GM18507 (cell line): ENCODE measurements at places on chromosomes 5 and 9.

DNA sequence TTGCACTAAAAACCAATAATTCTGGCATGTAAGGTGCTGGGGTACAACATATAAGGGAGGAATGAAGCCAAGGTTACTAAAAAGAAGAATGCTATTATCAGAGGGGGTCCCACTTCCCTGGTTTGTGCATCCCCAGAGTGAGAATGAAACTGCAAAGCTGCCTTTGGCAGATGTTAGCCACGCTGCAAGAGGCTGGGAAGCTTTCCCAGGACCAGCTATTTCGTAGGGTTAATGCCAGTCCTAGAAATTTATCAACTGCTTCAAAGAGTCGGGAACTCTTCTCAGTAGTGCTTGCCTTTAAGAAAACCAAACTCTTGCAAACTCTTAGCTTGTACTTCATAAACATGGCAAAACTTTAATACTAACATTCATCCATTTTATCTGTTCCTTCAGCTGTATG is 87.5 kb upstream of the NR5A1 start:
- DNase-seq: no peak

- no peak for DNase-seq
These were observed 191.8 kb downstream of the PRR16 start for GRCh38 chr5:120655828-120656435.

DNA sequence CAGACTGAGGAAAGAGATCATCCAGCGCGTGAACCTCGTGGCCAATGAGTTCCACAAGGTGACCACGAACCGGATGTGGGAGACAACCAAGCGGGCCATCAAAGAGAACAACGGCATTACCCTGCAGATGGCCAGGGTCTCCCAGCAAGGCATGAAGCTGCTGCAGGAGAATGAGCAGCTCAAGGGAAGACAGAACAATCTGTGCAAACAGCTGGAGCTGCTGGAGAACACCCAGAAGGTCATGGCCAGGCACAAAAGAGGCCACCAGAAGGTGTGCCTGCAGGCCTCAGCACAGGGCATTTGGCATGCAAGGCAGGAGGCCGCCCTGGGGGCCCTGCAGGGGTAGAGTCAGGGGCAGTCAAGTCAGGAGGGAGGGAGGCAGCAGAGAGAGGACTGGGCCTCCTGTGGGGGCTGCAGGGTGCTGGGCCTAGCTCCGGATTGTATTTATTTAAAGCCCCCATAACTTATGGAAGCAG is 4.2 kb downstream of the PTRH1 start:
- DNase-seq: no peak

DNA sequence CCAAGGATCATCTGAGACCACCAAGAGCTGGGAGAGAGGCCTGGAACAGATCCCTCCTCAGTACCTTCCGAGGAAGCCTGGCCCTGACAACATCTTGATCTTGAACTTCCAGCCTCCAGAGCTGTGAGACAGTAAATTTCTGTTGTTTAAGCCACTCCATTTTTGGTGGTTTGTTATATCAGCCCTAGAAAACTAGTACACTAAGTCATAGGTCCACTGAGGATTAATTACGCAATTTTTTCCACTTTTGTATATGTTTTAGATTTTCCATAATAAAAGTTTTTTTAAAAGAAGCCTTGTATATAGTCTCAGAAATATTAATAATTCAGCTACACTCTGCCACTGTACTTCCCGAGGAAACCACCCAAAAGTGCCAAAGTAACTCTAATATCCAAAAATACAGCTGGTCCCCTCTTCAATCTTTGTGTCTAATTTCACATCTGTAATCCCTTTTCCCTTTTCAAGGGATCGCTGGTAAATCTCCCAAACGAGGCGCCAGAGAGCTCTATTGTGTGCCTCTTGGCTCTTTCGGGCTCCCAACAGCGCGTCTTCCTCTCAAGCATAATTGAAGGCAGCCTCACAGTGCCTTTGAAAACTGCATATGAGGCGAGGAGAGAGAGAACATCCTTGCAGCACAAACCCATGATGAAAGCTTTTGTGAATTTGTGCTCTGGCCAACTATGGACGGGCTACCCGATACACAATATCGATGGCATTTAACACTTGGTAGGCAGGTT is 32.7 kb downstream of the PRUNE2 start:
- DNase-seq: no peak

DNA sequence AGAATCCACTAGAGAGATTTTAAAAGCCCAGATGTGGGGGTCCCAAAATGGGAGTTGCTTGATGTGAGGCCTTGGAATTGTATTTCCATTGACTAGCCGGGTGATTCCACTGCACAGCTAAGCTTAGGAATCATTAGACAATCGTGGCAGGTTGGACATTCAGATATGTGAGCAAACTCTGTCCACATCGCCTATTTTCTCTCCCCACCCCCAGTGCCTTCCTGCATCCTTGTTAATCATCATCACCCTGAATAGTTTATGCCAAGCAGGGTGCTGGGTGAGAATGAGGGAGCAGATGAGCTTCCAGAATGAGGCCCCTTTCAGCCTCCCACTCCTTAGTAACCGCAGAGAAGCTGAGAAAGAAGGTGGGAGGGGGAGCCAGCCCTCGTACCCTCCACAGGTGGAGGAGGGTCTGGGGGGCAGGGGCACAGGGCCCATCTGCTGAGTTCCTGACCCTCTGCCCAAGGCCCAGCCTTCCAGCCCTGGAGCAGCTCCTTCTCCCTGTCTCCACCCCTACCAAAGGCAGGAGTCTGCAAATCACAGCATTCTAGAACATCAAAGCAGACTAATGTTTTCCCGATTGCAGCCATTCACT is 7.7 kb upstream of the TCOF1 start:
- no peak for DNase-seq

DNA sequence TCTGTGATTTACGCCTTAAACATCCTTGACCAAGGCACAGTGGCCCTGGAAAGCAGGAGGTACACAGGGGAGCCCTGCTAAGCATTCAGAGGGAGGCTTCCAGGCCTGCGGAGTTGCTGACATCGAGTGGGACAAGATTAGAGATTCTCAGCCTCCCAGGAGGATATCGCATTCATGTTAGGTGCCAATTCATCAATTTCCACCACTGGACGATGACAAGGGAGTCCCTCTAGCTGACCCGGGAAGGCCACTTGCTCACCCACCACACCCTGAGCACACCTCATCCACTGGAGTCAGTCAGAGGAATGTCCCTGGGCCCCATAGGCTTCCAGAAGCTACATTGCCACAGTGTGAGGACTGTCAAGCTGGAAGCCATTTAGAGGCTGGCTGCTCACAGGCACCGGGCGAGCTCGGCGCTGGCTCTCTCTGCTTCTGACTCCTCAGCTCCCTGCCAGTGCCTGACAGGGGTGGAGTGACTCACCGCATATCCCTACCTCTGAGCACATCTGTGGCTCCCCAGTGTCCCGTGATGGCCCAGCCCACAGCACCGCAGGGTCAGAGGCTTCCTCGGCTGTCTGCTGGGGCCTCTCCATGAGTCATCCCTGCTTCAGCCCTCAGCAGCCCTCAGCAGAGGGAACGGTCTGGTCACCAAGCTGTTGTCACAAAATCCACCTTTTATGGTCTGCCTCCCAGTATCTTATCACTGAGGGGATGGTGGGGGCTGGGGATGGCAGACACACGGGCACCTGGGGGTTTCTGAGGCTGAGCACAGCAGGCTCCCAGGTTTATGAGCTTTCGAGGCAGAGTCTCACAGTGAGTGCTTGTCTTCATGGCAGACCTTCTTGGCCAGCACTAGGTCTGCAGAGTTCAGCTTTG is 117.5 kb downstream of the ZNF608 start:
- DNase-seq: no peak

GRCh38 chr5:100517301-100517974 is 17.7 kb upstream of the FAM174A start:
- no peak for DNase-seq

DNA sequence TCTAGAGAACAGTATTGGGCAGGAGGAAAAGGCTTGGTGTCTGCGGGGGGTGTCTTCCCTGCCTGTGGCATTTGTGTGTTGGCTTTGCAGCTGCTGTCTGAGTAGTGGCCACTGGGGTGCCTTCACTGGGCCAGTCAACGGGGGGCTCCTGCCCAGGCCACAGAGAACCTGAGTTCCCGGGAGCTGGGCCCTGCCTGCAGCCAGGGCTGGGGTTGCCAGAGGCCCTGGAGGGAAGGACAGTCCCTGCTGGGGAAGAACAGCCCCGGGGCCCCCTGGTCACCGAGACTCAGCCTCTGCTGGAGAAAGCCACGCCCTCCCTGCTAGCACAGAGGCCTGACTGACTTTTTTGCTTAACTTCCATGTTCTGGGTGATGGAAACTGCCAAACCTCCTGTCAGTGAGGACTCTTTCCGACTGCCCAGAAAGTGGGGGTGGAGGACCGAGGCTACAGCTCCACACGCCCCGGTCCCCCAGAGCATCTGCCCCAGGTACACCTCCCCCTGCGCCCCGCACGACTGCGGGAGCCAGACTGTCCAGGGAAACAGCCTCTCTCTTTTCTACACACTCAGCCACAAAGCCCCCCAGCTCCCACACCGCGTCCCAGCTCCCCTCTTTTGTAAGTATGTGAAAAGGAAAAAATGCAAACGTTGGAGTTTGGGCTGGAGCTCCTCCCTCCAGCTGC is 133.4 kb downstream of the DAB2IP start:
- DNase-seq: no peak

DNA sequence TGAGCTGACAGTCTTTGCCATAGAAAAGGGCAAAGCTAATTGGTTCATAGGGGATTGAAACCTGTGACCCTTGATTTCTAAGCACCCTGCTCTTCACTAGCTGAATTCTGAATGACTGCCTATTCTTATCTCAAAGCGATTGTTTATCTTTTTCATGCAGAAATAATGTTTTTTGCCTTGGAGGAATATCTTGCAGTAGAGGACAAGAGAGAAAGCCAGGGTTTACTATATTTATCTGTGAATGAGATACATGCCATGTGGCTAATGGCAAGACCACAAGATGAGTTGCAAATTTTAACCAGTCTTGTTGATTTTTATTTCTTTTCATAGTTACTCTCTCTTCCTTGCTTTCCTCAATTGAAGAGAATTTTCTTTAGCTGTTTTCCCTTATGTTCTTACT is 185.0 kb downstream of the CNTLN start:
- no peak for DNase-seq

DNA sequence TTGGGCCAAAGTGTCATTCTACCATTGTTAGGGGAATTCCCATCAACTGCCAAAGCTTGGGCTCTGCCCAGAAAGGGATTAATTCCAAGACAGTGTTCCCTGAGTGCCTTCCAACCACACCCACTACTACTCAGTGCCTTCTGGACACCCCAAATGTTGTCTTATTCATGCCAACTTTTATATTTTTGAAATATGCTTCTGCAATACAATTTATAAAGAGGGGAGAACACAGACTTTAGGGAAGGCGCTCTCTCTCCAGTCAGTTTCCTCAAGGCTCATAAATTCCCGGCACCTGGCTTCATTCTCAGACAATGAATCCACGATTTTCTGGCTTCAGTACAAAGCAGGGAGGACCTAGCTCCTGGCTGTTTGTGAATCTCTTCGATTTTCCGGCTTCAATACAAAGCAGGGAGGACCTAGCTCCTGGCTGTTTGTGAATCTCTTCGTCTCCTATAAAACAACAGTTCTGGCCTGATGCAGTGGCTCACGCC is 120.1 kb upstream of the MYO10 start:
- no peak for DNase-seq

GRCh38 chr9:121976751-121977150 is 116.4 kb downstream of the TTLL11 start:
- no peak for DNase-seq

GRCh38 chr5:77847814-77848290 is 71.7 kb upstream of the TBCA start:
- no peak for DNase-seq

- no peak for DNase-seq
These were observed 48.4 kb downstream of the PPARGC1B start for GRCh38 chr5:149778303-149779123.

- DNase-seq: no peak
These were observed 227.8 kb downstream of the TRPM3 start for GRCh38 chr9:70893580-70894122.

DNA sequence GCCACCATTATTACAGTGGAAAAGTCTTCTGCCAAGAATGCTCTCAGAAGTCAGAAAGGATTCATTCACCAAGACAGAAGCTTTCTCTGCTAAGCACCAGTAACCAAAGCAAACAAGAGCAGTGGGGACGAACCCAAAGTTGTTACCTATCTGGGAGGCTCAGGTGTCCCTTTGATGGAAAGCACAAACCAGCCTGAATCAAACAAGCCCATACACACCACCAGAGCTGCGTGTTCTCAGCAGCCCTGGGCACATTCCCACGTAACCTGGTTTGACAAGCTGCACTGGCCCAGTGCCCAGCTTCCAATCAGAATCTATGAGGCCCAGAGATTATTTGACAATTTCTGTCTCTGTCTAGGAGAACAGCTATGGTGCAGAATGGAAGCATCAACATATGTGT is 252.6 kb downstream of the ACTL7B start:
- no peak for DNase-seq

GRCh38 chr5:99285606-99286005 is 356.8 kb upstream of the CHD1 start:
- no peak for DNase-seq

- no peak for DNase-seq
These were observed 117.4 kb downstream of the SMARCA2 start for GRCh38 chr9:2132484-2133082.

DNA sequence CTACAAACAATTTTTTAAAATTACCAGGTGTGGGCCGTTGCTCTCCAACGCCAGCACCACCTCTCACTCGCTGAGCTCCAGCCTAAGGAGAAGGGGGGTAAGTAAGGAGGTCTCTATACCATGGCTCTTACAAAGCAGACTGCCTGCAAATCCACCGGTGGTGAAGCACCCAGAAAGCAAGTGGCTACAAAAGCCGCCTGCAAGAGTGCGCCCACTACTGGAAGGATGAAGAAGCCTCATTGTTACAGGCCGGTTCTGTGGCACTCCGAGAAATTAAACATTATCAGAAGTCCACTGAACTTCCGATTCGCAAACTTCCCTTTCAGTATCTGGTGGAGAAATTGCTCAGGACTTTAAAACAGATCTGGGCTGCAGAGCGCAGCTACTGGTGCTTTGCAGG is 46.0 kb downstream of the CDO1 start:
- no peak for DNase-seq

DNA sequence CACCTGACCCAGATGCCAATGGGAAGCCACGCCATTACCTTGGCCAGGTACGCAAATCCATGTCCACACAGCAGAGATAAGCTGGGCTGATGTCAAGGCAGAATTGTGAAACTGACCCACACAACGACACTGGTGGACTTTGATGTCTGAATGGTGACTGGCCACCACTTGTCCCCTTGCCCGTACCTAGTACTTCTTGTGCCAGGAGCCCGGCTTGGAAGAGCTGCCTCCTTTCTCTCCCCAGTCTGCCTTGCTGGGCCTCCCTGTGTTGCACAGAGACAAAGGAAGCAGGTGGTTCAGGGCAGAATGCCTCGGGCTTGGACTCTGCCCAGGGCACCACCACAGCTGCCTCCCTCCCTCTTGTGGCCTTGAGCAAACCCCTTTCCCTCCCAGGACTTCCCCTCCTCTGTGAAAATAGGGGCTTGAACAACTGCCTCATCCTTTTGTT is 23.3 kb downstream of the PTGES2 start:
- DNase-seq: no peak

DNA sequence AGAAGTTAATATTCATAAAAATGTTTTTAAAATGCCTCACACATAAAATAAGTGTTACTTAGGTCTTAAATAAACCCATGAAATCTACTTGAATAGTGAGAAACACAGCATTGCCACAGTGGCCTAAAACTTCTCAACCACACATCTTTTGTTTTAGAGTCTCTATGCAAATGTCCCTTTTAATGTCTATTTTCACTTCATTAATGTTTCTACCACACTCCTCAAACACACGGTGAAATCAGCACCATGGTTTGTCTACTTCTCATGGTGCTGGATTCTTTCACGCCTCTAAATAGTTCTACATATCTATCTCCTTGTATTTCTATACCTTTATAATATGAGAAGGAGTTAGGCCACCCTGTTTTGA is 111.2 kb downstream of the EDIL3 start:
- no peak for DNase-seq

- no peak for DNase-seq
These were observed 23.5 kb downstream of the NIPSNAP3B start for GRCh38 chr9:104787306-104788015.
